AG04449 (cell line): ENCODE measurements at places on chromosomes 12 and 14.
A peak's percentile ranks its signal among the peaks of the same experiment; 100 is the strongest.

DNA sequence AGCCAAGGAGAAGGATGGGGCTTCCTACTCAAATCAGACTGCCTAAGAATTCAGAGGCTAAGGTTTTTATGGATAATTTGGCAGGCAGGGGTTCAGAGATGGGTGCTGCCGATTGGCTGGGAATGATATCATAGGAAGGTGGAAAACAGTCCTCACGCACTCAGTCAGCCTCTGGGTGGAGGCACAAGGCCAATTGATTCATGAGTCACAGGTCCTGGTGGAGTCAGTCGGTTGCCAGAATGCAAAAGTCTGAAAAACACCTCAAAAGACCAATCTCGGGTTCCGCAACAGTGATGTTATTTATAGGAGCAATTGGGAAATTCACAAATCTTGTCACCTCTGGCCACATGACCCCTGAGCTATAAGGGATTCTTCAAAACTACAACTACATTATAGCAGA is 105.5 kb downstream of the GXYLT1 start:
- DNase-seq: no peak

- DNase-seq: no peak
Measured at GRCh38 chr14:102545461-102546265, 36.1 kb upstream of the ANKRD9 start.

DNA sequence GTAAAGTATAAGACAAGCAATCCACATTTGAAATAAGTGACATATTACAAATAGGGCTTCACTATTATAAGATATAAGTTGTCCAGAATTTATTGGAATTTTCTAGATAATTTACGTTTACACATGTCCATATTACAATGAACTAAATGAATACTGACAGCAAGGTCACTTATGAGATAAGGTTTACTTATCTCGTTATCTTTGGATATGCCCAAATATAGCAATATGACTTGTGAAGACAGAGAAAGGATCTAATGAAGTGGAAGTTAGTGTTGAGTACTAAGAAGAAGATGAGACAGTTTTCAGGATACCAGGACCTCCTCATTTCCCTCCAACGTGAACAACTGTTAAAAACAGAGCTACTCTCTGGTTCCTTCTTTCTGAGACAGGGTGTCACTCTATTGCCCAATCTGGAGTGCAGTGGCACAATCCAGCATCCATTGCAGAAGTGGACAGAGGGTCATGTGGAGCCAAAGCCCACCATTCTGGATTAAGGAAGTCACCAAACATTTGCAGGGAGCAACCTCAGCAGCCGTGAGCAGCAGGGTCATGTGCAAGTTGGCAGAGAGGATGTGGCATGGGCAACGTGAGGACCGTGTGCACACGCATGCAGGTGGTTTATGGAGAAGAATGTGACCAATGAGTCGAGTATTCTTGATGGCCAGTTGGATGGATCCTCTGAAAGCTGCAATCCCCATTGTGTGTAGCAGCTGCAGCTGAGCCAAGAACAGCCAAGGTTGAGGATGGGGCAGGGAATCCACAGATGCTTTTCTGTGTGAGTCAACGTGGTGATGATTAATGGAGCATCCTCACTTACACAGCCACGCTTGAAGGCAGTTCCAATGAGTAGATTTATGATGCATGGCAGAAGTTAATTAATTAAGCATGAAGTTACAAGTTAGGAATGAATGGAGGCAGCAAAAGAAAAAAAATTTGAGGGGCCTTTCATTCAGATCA is 111.0 kb downstream of the BICD1 start:
- DNase-seq: peak; percentile 57

GRCh38 chr12:71438670-71439361 is 782 bp upstream of the LGR5 start:
- DNase-seq: no peak

DNA sequence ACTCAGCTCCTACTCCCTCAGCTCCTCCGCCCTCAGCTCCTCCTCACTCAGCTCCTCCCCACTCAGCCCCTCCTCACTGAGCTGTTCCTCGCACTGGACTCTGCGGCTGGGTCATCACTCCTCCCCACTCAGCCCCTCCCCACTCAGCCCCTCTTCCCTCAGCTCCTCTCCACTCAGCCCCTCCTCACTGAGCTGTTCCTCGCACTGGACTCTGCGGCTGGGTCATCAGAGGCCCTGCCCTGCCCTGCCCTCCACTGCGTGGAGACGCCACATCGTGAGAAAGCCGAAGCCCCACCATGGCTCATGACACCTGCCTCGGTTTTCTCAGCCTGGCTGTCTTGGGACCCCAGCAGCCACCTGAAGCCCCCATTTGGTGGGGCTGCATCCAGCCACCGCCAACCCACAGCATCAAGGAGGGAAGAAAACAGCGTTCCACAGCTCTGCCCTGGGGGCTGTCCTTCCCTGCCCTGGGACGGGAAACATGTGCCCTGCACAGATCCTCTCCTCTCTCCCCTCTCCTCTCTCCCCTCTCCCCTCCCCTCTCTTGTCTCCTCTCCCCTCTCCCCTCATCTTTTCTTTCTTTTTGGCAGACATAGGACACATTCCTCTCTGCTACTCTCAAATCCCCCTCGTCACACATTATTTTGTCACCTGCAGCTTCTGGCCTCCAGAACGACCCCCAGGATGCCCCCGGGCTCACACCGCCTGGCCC is 17.7 kb downstream of the NOC4L start:
- no peak for DNase-seq

DNA sequence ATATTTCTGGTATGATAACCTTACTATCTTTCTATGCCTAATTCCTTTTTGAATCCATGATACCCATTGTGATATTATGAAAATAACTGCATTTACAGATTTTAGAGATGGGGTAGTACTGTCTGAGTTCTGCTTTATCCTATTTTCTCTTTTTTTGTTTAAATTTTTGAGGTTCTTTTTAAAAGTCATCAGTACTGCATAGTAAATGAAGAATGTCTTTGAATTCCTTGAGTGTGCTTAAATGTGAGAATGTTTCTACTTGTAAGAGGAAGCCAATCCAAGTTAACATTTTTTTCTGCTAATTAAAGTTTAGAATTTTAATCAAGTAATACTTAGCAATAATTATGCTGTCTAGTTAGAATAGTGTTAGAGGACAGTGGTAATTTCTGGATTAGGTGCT is 474.6 kb downstream of the PCNX1 start:
- DNase-seq: no peak

- DNase-seq: no peak
Measured at GRCh38 chr14:51444353-51445000, 204.4 kb downstream of the TMX1 start.

DNA sequence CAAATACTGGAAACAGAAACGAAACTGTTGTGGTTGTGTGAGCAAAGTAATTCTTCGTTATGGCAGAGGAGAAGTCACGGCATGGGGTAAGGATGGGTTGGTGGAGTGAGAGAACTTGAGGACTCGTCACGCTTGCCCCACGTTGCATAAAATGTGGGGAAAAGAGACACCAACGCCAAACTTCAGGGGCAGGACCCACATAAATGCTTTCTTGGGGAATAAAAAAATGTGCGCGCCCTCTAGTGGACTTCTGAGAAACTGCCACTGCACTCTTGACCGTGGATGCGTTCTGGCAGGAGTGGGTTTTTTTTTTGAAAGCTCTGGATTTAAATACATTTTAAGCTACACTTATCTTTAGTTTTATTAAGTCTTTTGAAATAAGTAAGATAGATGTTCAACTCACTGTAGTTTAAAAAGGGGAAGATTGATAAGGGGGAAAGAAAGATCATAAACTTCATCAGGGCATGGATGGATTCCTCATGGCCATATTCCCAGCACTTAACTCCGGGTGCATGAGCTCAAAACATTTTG is 4.1 kb upstream of the IGF1 start:
- DNase-seq: no peak

- DNase-seq: no peak
Measured at GRCh38 chr12:57133916-57134315, 5.6 kb downstream of the LRP1 start.

GRCh38 chr12:107560165-107560898 is 125.3 kb upstream of the PWP1 start:
- DNase-seq: no peak

GRCh38 chr12:113601656-113602263 is 130.1 kb upstream of the LHX5 start:
- DNase-seq: no peak

GRCh38 chr12:125185311-125185739 is 120.1 kb downstream of the AACS start:
- no peak for DNase-seq

GRCh38 chr14:79584679-79585078 is 626.6 kb downstream of the DIO2 start:
- DNase-seq: peak; percentile 86

GRCh38 chr12:95962222-95962621 is 19.1 kb downstream of the AMDHD1 start:
- no peak for DNase-seq

DNA sequence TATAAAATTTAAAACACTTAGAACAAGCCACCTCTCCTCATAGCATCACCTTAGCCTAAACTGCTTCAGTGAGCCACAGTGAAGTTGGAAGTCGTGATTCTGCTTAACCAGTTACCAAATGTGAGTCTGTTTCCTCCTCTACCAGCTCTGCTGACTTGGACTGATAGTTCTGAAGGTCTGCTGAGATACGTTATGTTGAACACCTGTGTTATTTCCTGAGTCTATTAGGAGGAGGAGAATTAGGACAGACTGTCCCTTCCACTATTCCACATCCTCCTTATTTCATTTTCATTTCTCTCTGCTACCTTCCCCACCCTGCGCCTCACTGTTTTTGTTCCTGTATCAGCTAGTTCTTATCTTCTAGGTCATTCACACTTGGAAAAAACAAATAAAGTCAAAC is 2.4 kb downstream of the SLC2A14 start:
- no peak for DNase-seq

DNA sequence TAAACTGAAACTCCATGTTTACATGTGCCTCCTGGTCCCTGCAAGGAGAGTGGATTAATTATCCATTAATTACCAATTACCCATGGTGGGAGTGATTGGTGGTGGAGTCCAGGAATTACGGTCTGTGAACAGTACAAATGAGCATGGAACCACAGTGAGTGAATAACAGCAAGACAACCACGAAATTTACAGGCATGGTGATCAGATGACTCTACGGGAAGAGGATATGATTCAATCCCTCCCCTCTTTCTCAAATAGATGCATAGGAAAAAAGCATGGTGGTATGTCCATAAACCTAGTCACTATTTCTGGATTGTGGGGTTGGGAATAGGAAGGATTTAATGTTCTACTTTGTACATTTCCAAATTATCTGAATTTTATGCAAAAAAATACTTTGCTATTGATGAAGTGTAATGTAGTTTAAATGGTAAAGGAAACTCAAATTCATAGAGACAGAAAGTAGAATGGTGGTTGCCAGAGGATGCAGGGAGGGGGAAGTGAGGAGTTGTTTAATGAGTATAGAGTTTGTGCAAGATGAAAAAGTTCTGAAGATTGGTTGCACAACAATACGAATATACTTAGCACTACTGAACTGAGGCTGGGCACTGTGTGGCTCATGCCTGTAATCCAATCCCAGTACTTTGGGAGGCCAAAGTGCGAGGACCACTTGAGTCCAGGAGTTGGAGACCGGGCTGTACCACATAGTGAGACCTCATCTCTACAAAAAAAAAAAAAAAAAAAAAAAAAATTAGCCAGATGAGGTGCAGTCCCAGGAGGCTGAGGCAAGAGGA is 41.2 kb upstream of the C12orf75 start:
- DNase-seq: no peak

GRCh38 chr12:8907513-8907912 is 6.8 kb upstream of the PHC1 start:
- DNase-seq: no peak

- DNase-seq: peak; percentile 45
Measured at GRCh38 chr12:109982210-109982609, 14.0 kb downstream of the GIT2 start.
